ENCODE measurements at places on chromosomes 12 and 14.

DNA sequence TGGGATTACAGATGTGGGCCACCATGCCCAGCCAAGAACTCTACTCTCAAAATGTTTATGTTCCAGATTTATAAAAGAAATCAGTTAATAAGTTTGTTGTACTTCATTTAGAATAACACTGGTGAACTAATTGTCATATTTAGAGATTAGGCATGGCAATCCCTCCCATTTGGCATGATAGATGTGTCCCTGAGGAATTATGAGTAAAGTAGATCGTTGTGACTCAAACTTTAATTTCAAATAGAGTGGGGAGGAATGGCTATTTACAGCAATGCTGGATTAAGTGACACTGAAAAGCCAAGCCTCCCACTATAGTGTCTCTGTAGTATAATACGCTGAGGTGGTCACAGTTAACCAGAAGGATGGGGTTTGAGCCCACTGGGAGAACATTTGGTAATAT, 39.3 kb upstream of the RTRAF start:
- no peak for DNase-seq

DNA sequence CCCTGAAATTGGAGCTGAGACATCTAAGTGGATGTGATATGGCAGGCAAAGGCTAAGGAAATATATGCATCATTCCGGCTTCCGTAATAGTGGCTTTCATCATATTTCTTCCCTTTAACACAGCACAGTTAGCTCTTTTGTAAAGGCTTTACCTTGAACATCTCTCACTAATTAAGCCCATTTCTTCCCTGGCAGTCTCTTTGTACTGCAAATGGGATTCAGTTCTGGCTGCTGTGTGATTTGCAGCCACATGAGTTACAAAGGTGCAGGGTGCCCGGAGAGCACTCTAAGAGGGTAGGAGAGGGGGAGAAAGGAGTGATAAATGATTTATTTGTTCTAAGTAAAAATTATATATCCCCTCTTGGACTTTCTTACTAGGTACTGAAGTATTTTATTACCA, 232.1 kb upstream of the CCDC196 start:
- DNase-seq, result no peak

GRCh38 chr12:124282287-124282686, 12.6 kb upstream of the RFLNA start:
- DNase-seq, result no peak

DNA sequence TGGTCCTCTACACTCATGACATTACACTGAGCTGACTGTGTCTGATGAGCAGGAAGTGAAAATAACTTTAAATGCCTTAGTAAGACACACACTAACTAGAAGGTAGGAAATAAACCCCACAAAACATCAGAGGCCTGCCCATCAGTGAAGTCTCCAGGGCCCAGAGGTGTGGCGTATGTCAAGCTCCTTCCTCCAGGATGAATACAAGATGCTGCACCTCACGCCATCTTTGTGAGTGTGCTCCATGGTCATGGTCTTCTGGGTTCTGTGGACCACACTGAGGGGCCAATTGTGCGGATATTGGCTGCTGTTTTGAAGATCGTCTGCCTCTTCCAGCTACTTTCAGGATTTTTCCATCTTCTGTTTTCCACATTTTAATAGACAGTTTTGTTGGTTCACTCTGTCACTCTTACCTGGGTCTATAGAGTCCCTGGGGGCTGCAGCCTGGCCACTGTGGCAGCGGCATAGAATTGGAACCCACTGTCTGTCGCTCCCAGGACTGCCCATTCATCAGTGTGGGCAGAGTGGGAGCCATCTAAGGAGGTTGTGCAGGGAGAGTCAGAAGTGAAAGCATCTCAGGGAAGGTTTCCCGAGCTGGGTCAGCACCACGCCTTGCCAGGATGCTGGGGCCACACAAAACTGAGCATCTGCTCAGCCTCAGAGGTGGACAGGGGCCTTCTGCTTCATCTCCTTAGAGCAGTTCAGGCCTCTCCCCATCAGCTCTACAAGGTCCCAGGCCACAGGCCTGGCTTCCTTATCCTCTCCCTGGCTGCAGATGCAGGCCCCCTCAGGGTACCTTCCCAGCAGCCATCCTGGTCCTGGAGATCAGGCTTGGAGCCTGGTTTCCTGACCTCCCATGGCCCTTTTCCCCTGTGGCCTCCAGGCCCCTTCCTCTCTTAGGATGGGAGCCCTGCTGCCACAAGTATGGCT, 57.5 kb upstream of the C14orf180 start:
- DNase-seq, result peak; percentile 25

GRCh38 chr12:93460902-93461301, 6.4 kb upstream of the MRPL42 start:
- no peak for DNase-seq

DNA sequence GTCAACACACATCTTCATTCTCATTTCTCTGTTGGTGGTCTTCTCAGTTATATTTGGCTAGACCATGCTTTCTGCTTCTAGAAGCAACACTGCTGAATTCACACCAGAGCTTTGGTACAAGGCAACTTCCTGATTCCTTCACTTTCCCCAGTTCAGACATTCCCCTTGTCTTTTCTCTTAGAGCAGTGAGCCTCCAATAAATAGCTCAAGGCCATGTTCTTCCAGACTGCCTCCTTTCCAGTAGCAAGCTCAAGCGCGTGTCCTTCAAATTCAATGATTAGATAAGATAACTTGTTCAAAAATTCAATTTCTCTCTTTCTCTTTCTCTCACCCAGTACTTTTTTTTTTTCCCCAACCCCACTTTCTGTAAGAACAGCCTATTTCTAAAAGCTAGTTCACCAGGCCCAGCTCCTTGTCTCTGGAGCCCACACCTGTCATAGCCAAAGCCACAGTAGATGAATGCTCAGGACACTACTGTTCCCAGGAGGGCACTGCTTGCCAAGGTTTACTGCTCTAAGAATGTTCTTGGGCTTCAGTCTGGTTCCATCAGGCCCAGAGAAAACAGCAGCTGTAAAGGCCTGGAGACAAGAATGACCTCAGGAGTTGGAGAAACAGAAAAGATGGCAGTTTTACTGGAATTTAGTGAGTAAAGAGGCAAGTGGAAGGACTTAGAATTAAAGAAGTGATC, 17.7 kb downstream of the TBK1 start:
- DNase-seq, result no peak

DNA sequence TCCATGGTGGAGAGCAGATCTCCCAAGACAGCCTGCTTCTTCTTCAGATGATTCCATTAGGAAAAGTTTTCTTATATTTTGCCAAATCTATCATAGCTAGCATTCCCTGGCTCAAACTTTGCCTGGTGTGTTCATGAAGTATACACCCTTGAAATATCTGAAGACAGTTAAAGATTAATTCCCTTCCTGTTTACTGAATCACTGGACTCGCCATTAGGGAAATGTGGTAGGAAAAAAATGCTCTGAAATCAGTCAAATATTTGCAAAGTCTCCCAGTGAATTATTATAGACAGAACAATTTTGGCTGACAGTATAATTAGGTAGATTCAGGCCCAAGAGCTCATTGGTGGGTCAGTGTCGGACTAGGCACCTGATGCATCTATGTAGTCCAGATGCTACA, 86.5 kb downstream of the PDZRN4 start:
- DNase-seq, result no peak

- no peak for DNase-seq
Observed at GRCh38 chr12:111414711-111415252, 9.1 kb downstream of the SH2B3 start.

DNA sequence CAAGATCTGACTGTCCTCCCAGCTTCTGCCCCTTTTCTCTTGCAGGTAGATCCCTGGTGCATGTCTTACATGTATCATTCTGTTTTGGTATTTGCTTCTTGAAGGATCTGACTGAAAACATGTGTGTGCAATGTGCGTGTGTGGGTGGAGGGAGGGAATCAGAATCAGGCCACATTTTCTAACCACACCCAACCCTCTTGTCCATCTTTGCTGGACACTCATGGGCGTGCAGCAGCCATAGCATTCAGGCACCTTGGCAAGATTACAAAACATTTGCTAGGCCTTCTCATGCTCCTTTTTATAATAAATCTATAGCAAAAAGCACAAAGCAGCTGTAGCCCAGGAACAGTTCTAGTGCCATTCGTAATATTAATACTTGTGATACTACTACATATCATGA, 233.6 kb upstream of the E2F7 start:
- DNase-seq, result no peak

- DNase-seq, result no peak
Observed at GRCh38 chr12:25787701-25788100, 170.8 kb upstream of the RASSF8 start.

DNA sequence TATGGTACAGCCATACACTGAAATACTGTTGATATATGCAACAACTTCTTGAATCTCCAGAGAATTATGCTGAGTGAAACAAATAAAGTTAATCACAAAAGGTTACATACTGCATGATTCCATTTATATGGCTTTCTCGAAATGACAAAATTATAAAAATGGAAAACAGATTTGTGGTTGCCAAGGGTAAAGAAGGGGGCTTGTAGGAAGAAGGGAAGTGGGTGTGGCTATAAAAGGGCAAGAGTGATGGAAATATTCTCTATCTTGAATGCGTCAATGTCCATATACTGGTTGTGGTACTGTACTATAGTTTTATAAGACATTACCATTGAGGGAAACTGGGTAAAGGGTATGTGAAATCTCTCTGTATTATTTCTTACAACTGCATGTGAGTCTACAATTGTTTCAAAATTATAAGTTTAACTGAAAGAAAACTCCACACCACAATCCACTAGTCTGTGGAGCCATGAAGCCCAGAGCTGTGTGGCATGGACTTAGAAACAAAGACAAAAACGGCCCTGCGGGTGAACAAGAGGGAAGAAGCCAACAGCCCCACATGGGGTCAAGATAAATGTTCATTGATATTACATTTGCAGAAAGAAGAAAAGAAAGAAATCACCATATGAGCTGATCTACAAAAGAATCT, 18.3 kb upstream of the TSPAN11 start:
- DNase-seq, result no peak

DNA sequence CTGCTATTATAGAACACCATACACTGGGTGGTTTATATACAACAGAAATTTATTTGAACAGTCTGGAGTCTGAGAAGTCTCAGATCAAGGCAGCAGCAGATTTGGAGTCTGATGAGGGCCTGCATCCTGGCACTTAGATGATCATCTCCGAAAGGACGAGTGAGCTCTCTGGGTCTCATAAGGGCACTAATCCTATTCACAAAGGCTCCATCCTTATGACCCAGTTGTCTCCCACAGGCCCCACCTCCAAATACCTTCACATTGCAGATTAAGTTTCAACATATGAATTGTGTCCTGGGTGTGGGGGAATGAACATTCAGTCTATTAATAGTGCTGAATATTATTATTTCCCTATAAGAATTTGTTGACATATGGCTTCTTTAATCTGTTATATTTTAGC, 53.6 kb downstream of the FBXO34 start:
- DNase-seq, result no peak

DNA sequence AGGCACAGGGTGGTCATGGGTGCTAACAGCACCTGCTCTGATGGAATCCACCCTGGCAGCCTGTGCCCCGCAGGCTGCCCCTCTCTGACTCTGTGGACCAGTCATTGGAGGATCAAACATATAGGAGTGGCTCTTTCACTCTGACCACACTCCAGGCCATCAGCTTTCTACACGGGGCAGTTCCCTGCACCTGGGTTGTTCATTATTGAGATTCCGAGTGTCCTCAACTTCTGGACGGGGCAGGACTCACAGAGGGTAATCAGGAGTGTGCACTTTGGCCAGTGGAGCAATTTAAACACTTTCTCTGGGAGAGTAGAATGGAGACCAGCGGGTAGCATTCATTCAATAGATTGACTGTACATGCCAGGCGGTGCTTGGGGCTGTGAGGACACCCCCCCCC, 94.8 kb downstream of the NINJ2 start:
- DNase-seq, result no peak

- no peak for DNase-seq
Observed at GRCh38 chr14:92665661-92666110, 82.7 kb downstream of the LGMN start.

Data from SJSA1 (cell line).